ENCODE measurements at places on chromosomes 11 and 22.
A peak's percentile ranks its signal among the peaks of the same experiment; 100 is the strongest.

DNA sequence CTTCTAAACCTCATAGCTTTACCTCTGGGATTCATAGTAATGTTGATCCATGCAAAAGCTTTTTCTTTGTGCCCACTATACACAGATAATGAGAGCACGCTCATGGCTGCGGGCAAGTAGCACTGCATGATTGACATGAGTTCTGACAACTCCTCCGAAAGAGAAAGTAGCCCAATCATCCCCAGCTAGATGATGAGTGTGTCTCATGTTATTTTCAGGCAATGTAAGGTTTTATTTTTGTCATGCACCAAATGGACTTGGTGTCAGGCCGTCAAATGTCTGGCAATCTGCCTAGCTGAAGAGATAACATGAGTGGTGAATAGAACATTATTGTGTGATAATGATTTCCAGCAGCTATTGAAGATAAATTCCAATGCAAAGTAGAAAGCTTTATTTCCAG lies 662.6 kb downstream of the NTM start:
- DNase-seq = no peak

GRCh38 chr11:57942808-57943207 lies 80.9 kb upstream of the OR9Q1 start:
- no peak for DNase-seq

- no peak for DNase-seq
These were observed 22.8 kb downstream of the RHBDD3 start for GRCh38 chr22:29244785-29245625.

GRCh38 chr11:69618237-69618636 lies 22.7 kb upstream of the CCND1 start:
- DNase-seq = no peak

- no peak for DNase-seq
These were observed 152.4 kb upstream of the ZC3H12C start for GRCh38 chr11:109940816-109941215.

- peak; percentile 57 for DNase-seq
These were observed at the start of gene CTSC for GRCh38 chr11:88337181-88337986. Gene CTSC (minus strand): TSS chr11:88337736. CDS start chr11:88337672, 64 bp downstream.

- DNase-seq = no peak
These were observed 18.3 kb upstream of the DDX17 start for GRCh38 chr22:38524429-38524828.

DNA sequence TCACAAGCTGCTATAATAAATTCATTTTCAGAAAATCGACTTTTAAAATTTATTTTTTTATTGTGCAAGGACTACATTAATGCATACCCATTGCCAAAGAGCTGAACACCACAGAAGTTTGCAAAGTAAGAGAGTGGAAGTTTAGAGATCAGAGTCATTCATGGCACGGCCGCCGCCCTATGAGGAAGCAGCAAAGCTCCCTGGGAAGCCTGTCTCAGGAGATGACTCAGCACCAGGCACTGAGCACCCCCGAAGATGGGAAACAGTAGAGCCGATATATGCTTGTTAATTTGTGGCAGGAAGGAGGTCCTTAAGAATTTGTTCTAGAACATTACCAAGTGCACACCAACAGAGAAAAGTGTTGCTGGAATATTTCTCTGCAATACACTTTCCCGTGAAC lies 693.7 kb downstream of the OPCML start:
- no peak for DNase-seq

GRCh38 chr22:35616043-35616442 lies 1.1 kb downstream of the MB start:
- DNase-seq = no peak

DNA sequence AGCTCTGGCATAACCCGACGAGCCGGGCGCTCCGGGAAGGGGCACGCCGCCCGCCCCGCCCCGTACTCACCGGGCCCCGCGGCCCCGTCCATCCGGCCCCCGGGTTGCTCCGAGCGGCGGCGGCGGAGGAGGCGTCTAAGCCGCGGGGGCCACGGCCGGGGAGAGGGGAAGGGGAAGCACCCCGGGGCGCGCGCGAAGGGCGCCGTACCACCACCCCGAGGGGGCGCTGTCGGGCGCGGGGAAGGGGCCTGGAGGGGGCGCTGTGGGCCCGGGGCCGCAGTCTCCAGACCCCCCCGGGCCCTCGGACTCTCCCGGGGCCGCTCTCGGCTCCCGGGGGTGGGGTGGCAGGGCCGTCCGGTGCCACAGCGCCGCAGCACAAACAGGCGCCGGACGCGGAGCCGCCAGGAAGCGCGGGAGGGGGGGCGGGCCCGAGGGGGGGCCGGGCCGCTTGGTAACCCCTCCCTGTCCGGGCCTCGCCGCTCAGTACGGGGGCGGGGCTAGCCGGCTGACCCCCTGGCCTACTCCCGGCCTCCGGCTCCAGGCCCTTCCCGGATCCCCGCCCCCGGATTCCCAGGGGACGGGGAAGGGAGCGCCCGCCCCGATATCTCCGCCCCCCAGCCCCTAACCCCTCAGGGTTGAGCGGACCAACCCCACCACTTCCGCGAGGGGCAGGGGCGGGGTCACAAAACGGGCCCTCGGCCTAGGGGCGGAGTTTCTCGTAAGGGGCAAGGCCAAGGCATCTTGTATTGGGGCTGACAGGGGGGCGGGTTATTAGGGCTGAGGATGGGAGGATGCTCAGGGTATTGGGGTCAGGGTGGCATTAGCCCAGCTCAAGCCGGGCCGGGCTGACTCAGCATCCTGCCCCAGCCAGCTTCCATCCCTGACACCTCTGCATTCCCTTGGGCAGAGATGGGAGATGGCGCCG lies at the start of the genes EML3 and ROM1:
EML3 (minus strand) TSS at position 410 of the 925 bp plus-strand sequence; CDS start at position 92, 318 bp downstream.
ROM1 (plus strand) TSS at position 892 of the 925 bp plus-strand sequence; CDS start at position 917, 25 bp downstream.
- DNase-seq = peak; percentile 81

- no peak for DNase-seq
These were observed 45.3 kb downstream of the RAB6A start for GRCh38 chr11:73715541-73715940.

- DNase-seq = no peak
These were observed 16.7 kb upstream of the MYEOV start for GRCh38 chr11:69277074-69277809.
